ENCODE measurements at places on chromosomes 11 and 22.

GRCh38 chr22:23913306-23913660, 19.1 kb downstream of the MIF start:
- DNase-seq = no peak

DNA sequence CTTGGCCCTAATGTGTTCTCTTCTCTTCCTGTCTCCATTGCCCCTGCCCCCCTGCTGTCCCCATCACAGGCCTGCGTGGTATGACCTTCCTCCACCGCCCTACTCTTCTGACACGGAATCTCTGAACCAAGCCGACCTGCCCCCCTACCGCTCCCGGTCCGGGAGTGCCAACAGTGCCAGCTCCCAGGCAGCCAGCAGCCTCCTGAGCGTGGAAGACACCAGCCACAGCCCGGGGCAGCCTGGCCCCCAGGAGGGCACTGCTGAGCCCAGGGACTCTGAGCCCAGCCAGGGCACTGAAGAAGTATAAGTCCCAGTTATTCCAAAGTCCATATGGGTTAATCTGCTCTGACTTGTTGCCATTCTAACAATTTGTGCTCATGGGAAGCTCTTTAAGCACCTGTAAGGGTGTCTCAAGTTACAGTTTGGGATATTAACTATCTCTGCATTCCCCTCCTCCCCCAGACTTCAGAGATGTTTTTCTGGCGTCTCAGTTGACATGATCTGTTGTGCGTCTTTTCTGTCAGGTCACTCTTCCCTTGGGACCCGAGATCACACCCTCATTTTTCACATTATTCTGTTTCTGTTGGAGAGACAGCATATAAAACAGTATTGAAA, 60.0 kb downstream of the COMMD9 start:
- DNase-seq = no peak

GRCh38 chr11:102476812-102477211, 24.2 kb upstream of the TMEM123 start:
- no peak for DNase-seq

DNA sequence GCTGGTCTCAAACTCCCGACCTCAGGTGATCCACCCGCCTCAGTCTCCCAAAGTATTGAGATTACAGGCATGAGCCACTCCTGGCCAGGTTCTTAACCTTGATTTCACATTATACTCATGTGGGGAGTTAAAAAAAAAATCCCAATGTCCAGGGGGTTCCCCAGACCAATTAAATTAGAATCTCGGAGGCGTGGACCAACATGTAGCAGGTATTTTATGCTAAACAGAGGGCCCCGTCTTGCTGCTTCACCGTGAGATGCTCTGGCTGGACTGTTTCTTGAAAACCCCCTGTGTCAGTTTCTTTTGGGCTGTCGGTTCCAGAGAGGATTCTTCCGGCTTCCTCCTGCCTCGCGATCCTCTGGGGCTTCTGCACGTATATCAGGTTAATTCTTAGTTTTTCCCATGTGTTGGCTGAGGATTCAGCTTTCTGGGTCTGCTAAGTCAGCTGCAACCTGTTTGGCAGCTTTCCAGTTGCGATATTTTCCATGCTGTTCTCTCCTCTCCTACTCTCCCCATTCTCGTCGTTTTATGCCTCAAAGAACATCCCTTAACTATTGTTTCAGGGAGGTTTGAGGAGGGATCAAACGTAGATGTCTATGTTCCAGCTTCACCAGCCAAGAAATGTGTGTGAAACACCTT, 50.6 kb upstream of the ACCSL start:
- DNase-seq = no peak

DNA sequence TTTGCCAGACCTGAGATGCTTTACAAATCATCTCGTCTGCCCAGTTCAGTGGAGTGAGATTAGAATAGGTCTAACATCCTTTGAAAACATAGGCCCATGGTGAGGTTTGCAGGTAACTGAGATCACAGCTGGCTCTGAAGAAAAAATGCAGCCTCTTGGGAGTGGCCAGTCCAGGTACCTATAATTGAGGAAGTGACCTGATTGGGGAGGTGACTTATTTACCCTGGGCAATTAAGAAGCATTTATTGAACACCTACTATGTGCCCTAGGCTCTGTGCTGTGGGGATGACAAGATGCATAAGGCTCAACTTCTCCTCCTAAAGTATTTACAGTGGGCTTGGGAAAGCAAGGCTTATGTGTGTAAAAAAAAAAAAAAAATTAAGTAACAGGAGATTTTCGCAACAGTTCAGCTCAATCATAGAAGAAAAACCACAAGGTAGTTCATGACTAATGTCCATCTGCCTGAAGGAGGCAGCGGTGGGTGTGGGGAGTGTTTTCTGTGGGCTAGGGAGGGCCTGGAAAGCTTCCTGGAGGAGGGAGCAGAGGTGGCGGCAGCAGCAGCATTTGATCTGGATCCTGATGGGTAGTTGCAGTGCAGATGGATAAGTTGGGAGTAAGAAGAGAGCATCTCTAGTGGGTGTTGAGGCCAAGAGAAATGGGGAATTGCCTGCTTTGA, 16.1 kb downstream of the MICAL2 start:
- DNase-seq = no peak

- DNase-seq = no peak
Measured at GRCh38 chr22:16949561-16949960, 58.5 kb downstream of the GAB4 start.

GRCh38 chr22:21728270-21728669, 7.3 kb downstream of the YPEL1 start:
- no peak for DNase-seq

DNA sequence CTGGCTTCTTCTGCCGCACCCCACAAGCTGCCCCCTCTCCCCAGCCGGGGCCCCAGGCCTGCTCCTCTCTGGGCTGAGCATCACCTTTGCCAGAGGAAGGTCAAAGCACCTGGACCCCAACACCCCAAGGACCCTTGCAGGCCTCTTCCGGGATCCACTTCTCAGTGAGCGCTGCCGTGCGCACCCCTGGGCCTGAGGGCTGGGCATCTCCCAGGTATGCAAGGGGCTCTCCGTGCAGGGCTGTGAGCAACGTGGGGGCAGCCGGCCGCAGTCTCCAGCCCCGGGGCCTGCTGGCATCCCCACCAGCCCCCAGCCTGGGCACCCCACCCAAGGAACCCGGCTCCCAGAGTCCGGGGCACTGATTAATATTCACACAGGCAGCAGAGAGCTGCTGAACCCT, 64.0 kb downstream of the BRD1 start:
- peak; percentile 20 for DNase-seq

GRCh38 chr11:47628026-47628425, 14.3 kb downstream of the MTCH2 start:
- DNase-seq = no peak

GRCh38 chr11:123474994-123475393, 44.9 kb downstream of the GRAMD1B start:
- no peak for DNase-seq

GRCh38 chr11:123301696-123302400, 106.8 kb upstream of the CLMP start:
- peak; percentile 60 for DNase-seq

- no peak for DNase-seq
Measured at GRCh38 chr11:112042161-112042960, 17.2 kb downstream of the DLAT start.

DNA sequence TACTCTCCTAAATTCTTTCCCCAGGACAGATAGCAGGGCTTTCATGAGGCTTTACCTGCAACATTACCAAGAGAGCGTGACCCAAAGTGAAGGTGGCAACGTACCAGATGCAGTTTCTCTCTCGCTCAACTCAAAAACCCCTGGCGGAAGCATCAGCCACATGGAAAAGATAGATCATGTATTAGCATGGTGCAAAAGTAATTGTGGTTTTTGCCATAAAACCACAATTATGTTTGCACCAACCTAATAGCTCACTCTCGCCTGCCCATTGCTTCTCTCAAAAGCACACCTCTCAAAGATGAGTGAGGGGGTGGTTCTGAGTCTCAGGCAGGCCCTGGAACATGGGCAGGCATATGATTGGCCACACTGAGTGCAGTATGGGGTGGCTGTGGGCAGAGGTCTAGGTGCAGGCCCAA, 7.0 kb downstream of the MS4A6A start:
- no peak for DNase-seq

- no peak for DNase-seq
Measured at GRCh38 chr22:47287516-47287915, 525.1 kb downstream of the TBC1D22A start.

All from dorsolateral prefrontal cortex (tissue), 122 donors.